Activated CD8-positive, alpha-beta T cell treated with anti-CD3 and anti-CD28 coated beads for 36 hours (primary cell): ENCODE measurements at places on chromosomes 4 and X. TPM values are rescaled to one million over a fixed set of nuclear protein-coding genes. Genes with fewer than 3 reads are reported as not detected.

- DNase-seq = no peak
Measured at GRCh38 chr4:2907706-2908293, 55.4 kb downstream of the NOP14 start.

DNA sequence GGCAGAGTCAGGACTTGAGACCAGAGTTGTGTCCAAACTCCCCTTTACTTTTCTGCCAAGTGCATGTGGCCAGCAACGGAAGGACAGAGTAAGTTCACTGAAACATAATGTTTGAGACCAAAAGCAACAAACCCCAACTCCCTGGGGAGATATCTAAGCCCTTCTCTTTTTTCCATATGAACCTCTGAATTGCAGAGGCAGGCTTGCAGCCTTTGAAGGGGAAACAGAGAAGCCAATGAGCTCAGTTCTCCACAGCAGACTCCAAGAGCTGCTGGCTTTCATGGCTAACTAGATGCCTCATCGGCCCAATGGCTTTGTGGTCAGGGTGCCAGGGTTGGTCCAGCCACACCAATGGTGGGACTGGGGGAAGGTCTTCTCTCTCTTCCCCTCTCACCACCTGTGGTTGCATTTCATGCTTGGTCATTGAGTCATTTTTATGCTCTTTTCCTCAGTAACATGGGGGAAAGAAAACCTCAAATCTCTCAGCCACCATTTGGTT is 34.0 kb downstream of the STARD8 start:
- peak; percentile 4 for DNase-seq

GRCh38 chr4:46081248-46081647 is 42.6 kb downstream of the GABRG1 start:
- DNase-seq = no peak

DNA sequence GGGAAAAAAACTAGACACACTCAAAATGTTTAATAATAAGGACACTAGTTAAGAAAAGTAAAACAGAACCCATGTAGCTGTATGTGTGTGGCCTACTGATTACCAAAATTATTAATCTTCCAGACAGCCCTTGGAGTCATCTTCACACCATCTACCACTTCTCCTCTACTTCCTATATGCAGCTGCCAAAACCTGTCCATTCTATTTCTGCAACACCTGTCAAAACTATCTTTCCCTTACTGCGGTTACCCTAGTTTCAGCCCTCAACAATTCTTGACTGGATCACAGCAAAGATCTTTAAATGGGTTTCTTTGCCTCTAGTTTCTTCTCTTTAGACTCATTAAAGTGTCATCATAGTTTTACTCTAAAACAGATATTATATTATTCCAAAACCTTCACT is 72.6 kb downstream of the GPR82 start:
- DNase-seq = no peak

DNA sequence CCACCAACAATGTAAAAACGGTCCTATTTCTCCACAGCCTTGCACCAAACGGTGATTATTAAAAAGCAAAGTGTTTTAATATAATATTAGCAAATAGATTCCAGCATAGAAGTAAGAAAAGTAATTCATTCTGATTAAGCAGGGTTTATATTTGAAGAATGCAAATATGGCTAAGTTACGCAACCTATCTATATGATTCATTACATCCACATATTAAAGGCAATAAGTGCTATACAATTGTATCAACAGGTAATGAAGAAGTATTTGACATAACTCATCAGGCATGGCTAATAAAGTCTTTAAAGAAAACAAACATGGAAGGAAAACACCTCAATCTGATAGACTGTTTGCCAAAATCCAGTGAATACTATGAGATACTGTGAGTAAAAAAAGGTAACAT is 29.0 kb downstream of the KCNE5 start:
- no peak for DNase-seq

GRCh38 chr4:108398316-108398715 is 222.1 kb upstream of the RPL34 start:
- no peak for DNase-seq

DNA sequence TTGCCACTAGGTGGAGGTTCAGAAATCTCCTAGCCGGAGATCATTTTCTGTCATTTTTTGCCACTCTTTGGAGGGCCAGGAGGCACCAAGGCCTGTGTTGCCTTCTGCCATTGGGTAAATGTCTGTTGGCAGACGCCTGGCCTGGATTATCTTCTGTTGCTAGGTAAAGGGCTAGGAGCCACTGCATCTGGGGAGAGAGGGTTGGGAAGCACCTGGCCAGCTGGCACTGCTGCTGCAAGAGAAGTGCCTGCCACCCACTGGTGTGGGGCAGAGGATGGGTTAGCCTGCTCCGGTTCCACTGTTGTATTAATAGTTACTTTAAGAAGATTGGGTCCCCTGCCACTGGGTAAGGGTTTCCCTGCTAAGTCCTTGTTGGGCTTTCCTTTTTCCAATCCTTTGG is 58.1 kb downstream of the AWAT2 start:
- DNase-seq = no peak

- DNase-seq = no peak
Measured at GRCh38 chr4:689723-690122, 772 bp upstream of the SLC49A3 start.

DNA sequence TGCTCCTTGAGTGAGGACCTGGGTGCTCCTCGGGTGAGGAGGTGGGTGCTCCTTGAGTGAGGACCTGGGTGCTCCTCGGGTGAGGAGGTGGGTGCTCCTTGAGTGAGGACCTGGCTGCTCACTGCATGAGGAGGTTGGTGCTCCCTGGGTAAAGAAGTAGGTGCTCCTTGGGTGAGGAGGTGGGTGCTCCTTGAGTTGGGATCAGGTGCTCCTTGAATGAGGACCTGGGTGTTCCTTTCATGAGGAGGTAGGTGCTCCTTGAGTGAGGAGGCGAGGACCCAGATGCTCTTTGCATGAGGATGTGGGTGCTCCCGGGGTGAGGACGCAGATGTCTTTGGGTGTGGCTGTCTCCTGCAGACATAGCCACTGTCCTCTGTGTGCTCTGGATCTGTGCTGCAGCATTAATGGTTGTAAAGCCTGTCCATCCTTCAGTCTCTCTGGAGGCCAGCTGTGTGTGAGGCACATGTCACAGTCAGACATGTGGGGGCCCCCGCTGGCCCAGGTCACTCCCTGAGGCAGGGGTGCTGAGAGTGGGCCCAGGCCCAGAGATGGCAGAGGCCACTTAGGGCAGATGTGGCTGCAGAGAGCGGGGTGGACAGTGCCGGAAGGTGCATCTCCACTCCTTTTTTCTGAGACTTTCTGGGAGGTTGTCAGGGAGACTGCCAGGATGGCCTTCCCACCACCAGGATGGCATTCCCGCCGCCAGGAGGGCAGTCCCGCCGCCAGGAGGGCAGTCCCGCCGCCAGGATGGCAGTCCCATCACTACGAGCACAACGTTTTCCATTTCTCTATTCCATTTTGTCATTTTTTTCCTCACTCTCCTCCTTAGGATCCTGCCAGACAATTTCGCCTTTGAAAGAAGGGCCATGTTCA is 101.8 kb downstream of the HMX1 start:
- no peak for DNase-seq

DNA sequence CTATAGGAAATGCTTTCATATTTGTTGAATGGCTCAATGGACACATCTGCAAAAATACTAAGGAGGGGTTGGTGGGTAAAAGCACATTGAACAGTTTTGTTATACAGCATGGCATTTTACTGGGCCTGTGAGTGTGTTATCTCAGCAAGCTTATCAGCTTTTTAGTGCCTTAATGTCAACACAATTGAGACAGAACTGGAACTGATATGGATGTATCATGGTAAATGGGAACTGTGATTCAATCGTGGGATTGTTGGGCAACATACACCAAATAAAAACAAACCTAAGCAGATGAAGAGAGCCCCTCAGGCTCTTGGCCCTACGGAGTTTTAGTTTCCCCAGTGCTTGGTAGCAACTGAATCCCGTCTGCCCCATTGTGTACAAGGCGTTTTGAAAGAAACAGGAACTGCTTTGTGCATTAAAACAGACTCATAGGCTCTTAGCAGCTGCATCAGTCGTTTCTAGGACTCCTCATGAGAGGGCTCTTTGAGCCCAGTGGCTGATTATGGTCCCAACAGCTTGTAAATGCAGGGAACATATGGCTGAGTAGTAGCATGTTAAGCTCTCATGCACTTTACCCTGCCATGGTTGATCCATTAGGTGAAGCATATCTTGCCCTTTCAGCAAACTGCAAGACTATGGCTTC is 7.3 kb downstream of the GPR119 start:
- no peak for DNase-seq

Gene KDR
- total RNA-seq = not detected
